ENCODE measurements at places on chromosomes 16 and 17. TPM values are rescaled to one million over a fixed set of nuclear protein-coding genes. Genes with fewer than 3 reads are reported as not detected.

Gene KCTD19
- total RNA-seq, result 0.44 TPM

Gene CACNA1H
- total RNA-seq, result not detected

Gene ZNF423
- total RNA-seq, result 3.2 TPM

Gene CACNG1
- total RNA-seq, result not detected

Gene ARHGAP44
- 0.55 TPM for total RNA-seq

Gene CCL7
- not detected for total RNA-seq

Gene SLC16A13
- total RNA-seq, result 24.7 TPM

Gene KRT28
- total RNA-seq, result not detected

Gene MLKL
- 26.5 TPM for total RNA-seq

Gene HS3ST3B1
- total RNA-seq, result not detected

Gene ITGA2B
- 0.48 TPM for total RNA-seq

Gene PMP22
- total RNA-seq, result 51.2 TPM

Gene TBX4
- total RNA-seq, result not detected

Gene SLFN14
- total RNA-seq, result not detected

Gene GRAPL
- total RNA-seq, result 55.1 TPM

Gene EVPLL
- total RNA-seq, result not detected

Gene FBXW10B
- 2.5 TPM for total RNA-seq

Gene PARN
- total RNA-seq, result 24.6 TPM

Gene EEF2KMT
- 15.1 TPM for total RNA-seq

Gene KRT26
- not detected for total RNA-seq

Gene P3H4
- 39.2 TPM for total RNA-seq

Gene HOXB6
- total RNA-seq, result 27.4 TPM

Gene KRT12
- not detected for total RNA-seq

Gene SYNGR3
- total RNA-seq, result 0.81 TPM

Gene IGF2BP1
- 99.5 TPM for total RNA-seq

Gene CRHR1
- total RNA-seq, result not detected

Gene RAB26
- total RNA-seq, result 0.91 TPM

Gene KLHDC4
- 46.7 TPM for total RNA-seq

Gene GPR139
- not detected for total RNA-seq

Gene CCDC144A
- 2.9 TPM for total RNA-seq

Gene VWA3A
- total RNA-seq, result 0.46 TPM

Gene PYY
- total RNA-seq, result not detected

Measured in endothelial cell of umbilical vein (primary cell).